ENCODE measurements at places on chromosomes 2 and 18. TPM values are rescaled to one million over a fixed set of nuclear protein-coding genes. Genes with fewer than 3 reads are reported as not detected.

TEX44 gene
- not detected for polyA plus RNA-seq

- no peaks in the 10 kb centered on the region for H3K27me3 ChIP-seq
- H3K36me3 ChIP-seq: no peaks in the 10 kb centered on the region
- H3K27ac ChIP-seq: no peak overlapping the region
- H3K4me3 ChIP-seq: no peak overlapping the region
- H3K4me1 ChIP-seq: peaks cover 4% of the 10 kb centered on the region
Observed at GRCh38 chr2:221624475-221624874, 52.4 kb upstream of the EPHA4 start.

ALKAL2 gene
- not detected for polyA plus RNA-seq

DNA sequence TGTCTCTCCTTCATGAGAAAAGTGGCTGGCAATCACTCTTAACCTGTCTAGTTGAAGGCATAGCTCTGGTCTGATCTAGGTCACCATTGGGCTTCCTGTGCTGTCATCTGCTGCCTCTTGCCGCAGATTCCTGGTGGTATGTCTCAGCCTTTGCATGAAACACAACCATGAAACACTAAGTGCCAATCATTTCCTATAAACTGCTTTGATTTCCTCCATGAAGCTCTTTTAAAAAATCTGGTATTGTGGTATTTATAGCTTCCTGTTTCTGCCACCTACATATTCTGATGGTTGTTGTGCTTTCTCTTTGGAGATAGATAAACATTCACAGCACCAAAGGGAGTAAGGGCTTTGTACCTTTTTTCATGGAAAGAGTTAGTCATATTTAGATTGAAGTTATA is 120.0 kb upstream of the EPC2 start:
- H3K27me3 ChIP-seq: no peaks in the 10 kb centered on the region
- DNase-seq: no peak
- H3K4me1 ChIP-seq: no peaks in the 10 kb centered on the region
- H3K27ac ChIP-seq: no peak overlapping the region
- H3K4me3 ChIP-seq: no peak overlapping the region
- no peaks in the 10 kb centered on the region for H3K36me3 ChIP-seq

GRCh38 chr18:58896268-58896667 is 31.6 kb downstream of the ZNF532 start:
- H3K4me1 ChIP-seq: no peaks in the 10 kb centered on the region
- H3K4me3 ChIP-seq: no peak overlapping the region
- H3K27ac ChIP-seq: no peak overlapping the region

DNA sequence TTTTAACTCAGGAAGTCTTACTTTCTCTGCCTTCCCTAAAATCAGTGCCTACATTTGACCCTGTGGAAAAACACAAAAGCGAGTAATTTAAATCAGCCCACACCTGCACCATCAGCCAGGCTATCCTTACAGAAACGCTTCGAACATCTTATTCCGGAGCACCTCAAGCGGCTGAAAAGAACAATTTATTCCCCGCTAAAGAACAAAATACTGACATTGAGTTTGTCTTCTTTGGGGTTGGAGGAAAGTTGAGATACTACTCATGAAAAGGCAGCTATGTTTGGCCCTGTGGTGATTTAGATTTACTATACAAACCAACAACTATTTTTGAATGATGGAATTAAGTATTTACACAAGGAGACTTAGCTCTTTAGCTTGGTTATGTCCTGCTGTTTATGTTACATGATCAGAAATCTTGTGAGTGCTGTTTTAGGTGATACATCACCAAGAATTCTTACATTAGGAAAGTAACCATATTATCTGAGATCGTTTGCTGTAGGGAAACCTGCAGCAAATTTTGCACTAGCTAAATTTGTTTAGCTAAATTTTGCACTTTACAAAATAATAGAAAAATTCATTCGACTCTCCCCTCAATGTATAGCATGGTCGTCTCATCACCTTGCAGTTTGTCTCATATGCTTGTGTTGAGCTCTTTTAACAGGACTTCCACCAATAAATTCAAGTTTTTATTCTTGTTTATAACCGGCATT is 158.8 kb upstream of the SIX2 start:
- no peak overlapping the region for H3K27ac ChIP-seq
- no peaks in the 10 kb centered on the region for H3K36me3 ChIP-seq
- peak overlapping the region; percentile 70 for H3K4me3 ChIP-seq
- DNase-seq: no peak
- peaks cover 11% of the 10 kb centered on the region for H3K4me1 ChIP-seq

GNLY gene
- polyA plus RNA-seq: not detected

GRCh38 chr2:236130349-236130998 is 37.7 kb downstream of the GBX2 start:
- no peaks in the 10 kb centered on the region for H3K27me3 ChIP-seq

Measured in GM23248 (cell line).